ENCODE measurements at places on chromosomes 3 and 15.

DNA sequence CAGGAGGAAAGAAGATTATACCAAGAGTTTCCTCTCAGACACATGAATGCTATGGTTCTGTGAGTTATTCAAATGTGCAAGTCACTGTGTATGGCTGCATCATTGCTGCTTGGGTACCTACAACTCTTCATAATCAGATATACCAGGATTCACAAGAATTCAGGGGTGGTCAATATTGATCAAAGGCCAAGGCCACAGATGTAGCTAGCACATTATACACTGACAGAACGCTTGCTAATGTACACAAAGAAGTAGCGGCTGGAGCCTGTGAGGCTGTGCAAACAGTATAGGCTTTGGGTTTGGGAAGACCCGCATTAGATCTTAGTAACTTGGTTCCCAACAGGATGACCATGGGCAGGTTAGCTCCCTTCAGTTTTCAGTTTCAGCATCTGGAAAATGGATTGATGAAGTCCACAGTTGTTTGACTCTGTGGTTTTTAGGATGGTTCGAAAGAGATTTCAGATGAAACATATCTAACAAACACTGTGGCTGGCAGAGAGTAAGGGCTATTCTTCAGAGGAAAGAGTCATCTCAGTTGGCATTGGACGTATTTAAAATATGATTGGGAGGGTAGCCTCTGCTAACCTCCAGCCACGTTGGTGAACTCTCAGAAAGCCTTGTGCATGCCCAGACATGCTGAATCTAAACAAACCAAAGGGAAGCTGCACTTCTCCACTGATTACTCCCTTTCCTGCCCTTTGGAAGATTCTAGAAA is 748.7 kb upstream of the CFAP20DC start:
- DNase-seq, result no peak

DNA sequence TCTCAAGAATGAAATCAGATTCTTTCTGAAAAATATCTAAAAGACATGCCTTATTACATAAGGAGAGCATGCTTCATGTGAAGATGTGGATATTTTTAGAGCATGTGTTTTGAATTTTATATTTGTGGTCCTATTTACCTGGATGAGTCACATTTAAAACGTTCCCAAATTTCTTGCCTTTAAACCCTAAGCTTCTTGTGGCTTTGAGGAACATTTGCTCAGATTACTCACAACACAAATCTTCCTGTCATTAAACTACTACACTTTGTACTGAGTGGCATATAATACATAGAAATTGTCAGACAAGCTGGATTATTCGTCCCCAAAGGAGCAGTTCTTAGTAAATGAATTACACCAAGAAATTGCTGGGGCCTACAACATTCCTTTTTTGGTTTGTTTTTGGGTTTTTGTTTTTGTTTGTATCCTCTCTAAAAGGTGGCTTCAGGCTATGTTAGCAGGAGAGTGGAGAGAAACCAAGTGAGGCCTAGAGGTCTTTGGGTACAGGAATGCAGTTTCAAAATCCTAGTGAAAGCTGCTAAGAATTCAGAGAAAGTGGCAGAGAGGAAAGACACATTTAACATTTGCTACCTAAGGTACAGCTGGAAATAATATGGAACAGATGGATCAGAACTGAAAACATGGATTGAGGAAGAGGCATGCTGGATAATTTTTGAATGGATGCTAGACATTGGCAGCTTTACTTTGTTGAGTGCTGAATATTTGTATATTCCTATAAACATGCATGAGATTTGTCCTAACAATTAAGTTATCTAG is 128.1 kb downstream of the RPL22L1 start:
- no peak for DNase-seq

- no peak for DNase-seq
Measured at GRCh38 chr3:134296616-134297015, 46.0 kb upstream of the RYK start.

DNA sequence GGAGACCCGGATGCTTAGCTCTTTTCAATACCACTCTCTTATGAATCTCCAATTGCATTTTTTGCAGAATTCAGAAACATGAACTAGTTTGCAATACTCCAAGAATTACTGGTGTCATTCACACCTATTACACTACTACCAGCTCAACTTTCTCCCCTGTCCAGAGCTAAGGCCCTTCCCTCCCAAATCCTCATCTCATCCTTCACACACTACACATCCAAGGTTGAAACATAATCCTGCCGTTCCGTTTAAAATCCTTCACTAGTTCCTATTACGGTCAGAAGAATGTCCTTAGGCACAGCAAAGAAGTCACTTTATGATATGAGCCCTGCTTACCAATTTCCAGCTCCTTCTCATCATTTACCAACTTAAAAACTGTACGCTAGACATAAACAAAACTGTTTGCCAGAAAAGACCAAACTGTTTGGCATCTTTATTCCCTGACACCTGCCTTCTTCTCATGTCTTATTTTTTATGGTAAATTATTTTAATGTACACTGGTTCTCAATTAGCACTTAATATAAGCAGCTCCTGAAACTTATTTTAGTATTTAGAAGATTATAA is 22.6 kb downstream of the TBL1XR1 start:
- no peak for DNase-seq

- no peak for DNase-seq
Measured at GRCh38 chr3:25046911-25047771, 380.9 kb upstream of the RARB start.

DNA sequence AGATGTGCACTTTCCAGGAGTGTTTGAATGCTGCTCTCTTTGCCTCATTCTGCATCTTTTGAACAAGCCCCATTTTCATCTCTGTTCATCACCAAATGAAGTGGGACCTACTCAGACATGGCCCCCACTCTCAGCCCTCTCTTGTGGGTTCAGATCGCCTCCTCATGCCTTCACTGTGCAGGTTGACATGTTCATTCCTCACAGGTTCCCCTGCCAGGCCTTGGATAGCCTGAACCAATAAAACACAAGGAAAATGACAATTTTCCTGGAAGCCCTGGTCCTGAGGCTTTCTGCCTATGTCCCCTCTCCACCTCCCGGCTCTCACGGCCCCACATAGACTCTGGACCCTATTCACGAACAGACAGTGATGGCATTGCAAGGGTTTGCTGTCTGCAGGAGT is 17.7 kb downstream of the KLF15 start:
- DNase-seq, result no peak

GRCh38 chr3:99498550-99499234 is 139.7 kb upstream of the COL8A1 start:
- DNase-seq, result no peak

GRCh38 chr3:113953677-113954076 is 5.9 kb downstream of the ZDHHC23 start:
- no peak for DNase-seq

DNA sequence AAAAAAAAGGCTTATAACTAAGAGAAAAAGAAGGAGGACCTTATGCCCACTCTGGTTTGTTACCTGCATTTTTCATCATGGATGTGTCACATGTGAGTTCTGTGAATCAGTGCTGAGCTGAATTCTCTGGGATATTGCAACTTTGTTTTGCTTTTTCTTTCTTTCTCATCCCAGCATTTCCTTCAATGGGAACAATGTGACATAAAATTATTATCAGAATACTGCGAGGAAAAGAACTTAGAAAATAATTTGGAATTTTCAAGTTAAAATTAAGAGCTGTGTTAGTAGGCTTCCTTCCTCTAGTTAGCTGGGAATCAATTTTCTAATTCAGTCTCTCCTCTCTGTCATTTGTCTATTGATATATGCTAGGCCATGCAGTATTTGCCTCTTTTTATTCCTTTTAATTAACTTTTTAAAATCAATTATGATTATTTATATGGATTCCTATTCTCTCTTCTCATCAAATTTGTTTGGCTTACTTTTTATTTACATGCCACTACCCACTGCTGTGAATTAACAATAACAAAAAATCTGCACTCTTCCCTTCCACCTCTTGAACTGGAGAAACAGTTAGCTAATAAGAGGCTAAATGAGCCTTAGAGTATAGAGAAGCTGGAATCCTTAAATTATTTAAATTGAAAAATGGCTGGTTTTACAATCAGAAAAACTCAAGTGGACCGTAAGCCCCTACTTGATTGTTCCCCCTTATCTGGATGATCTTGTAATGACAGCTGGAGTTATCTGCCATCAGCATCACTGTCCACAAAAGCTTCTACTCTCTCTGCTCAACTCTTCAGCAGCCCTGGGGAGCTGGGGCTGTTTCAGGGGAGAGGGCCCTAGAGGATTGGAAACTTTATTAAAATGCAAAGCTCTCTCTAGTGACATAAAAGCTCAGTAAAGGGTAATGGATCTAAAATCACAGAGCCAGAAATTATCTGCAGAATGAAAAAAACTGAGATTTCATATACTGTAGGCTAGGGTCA is 95.3 kb upstream of the SOX2 start:
- DNase-seq, result no peak

DNA sequence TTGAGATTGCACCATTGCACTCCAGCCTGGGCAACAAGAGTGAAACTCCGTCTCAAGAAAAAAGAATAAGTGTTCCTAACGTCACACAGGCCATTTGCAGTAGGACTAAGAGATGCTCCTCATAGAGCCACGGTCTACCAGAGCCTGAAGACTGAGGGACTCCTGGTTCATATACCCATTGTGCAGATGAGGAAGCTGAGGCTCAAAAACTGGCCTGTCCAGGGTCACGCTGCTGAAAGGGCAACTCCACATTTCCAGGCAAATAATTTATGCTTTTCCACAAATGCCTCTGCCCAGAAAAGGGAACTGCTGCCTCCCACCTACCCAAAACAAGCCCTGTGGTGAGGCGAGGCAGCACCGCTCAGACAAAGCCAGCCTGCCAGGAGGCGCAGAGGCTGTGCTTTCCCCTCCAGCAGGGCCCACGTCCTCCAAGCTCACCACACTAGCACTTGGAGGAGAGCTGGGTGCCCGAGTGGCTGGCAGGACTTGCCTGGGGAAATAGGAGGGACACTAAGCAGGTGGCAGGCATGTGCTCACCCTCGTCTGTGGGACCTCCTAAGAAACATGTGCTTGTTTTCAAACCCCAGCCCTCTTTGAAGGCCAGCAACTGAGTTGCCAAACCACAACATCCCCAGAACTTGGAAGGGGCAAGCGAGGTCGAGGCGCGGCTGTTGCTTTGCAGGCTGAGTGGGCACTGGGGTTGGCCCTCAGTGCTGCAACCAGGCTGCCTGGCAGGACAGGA is 195.6 kb downstream of the XXYLT1 start:
- no peak for DNase-seq

DNA sequence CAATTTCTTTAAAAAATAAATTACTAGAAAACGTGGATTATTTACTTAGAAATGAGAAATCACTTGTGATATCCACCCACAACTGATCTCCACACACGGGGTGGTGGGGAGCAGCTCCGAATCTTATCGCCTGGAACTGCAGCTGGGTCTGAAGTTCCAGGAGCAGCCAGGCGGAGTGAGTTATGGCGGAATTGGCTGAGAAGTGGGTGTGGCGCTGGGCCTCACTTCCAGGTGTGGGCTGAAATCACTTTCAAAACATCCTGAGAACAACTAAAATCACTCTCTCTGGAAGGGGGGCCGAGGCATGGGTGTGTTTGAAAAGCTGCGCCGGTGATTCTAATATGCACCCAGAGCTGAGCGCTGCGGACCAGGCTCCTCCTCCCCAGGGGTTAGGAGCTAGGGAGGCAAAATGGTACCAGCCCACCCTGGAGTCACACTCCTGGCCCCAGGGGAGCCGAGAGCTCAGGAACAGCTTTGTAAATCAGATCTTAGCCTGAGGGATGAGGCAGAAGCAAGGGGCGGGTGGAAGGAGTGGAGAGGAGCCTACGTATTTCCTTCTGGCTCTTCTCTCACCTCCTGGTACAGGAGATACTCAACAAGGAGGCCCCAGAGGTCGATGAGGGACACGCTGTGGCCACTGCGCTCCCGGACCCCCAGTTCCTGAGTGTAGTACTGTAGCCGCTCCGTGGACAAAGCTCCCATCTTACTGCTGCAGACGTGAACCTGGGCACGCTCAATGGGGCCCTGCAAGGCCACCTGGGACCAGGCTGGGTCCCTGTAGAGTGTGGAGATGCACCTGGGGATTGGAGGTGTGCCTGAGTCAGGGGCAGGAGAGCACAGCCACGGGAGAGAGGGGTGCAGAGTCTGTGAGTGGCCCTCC is 9.6 kb downstream of the PLA2G4F start:
- no peak for DNase-seq

DNA sequence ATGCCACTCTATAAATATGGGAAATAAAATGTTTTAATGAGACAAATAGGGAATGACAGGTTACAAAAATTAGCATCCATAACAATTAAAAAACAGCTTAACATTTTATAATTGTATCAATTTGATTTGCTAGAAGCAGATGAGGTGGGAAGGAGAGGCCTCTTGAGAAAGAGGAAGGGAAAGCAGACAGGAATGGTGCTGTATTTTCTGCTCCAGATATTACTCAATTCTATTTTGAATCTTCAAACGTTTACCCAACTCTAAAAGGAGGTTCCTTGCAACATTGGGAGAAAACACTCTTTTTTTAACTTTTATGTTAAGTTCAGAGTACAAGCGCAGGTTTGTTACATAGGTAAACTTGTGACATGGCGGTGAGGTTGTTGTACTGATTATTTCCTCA is 44.9 kb upstream of the ALDH1A3 start:
- DNase-seq, result no peak

GRCh38 chr15:87563869-87564268 is 692.7 kb downstream of the NTRK3 start:
- no peak for DNase-seq

DNA sequence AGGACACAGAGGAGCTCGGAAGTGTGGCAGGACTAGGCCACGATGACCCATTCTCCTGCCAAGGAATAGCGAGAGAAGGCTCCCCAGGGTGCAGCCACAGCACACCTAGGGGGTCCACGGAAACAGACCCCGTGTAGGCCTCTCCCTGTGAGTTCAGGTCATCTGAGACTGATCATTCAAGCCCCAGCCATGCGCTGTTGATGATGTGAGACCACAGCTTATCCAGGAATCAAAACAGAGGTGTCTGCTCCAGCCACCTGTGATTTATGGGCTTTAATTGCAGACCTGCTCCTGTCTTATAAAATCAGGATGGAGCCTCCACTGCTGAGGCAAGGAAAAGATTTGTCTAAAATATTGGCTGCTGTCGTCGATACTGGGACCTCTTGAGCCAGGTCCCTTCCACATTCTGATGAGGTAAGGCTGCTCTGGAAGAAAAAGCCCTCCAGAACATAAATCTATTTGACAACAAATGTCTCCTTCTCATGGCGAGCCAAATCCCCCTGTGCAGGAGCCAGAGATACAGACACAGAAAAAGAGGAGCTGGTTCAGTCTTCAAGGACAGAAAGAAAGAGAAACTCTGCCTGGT is 186.7 kb downstream of the TJP1 start:
- no peak for DNase-seq

DNA sequence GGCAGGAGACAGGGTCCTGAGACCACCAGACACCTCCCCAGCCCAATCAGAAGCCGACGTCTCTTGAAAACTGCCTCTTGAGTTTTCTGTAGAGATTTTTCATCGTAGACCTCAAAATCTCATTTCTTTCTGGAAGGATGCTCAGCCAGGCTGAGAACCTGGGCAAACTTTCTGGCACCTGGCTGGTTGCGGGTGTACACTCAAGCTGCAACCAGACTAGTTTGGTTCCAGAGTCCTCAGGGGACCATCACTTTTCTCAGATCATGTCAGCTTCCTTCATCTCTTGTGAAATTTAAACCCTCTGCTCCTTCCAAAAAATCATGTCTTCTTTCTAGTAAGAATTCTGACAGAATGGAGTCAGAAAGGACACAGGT is 45.1 kb downstream of the CMTM7 start:
- DNase-seq, result no peak
